MG63 (cell line): ENCODE measurements at places on chromosomes 4 and X. TPM values are rescaled to one million over a fixed set of nuclear protein-coding genes. Genes with fewer than 3 reads are reported as not detected.

CLDN22 gene
- not detected in 2 replicates for total RNA-seq

FOXO4 gene
- 3.8 and 4.9 TPM in 2 replicates for total RNA-seq

PPP4R3C gene
- not detected in 2 replicates for total RNA-seq

MAGEA2B gene
- total RNA-seq = not detected in 2 replicates

ARHGAP4 gene
- total RNA-seq = 0.07 and 2.4 TPM in 2 replicates

RRH gene
- total RNA-seq = not detected in 2 replicates

COX7B2 gene
- not detected in 2 replicates for total RNA-seq

NPFFR2 gene
- not detected in 2 replicates for total RNA-seq

SHISA3 gene
- total RNA-seq = 0.47 and 1.6 TPM in 2 replicates

LRIT3 gene
- total RNA-seq = not detected in 2 replicates

XIAP gene
- 25.6 and 55.3 TPM in 2 replicates for total RNA-seq

EDA2R gene
- 0.59 and 2.8 TPM in 2 replicates for total RNA-seq

SPATA18 gene
- total RNA-seq = 0.02 TPM in 1 of 2 replicates, not detected in the other

LPAR4 gene
- total RNA-seq = not detected in 2 replicates

TEX11 gene
- not detected in 2 replicates for total RNA-seq

PI4K2B gene
- total RNA-seq = 22.2 and 43.3 TPM in 2 replicates

CCDC160 gene
- total RNA-seq = not detected in 2 replicates

ATOH1 gene
- not detected in 2 replicates for total RNA-seq

CT47B1 gene
- total RNA-seq = not detected in 2 replicates

DRD5 gene
- total RNA-seq = not detected in 2 replicates

GAGE12H gene
- not detected in 2 replicates for total RNA-seq

CCKAR gene
- 16.8 and 28.2 TPM in 2 replicates for total RNA-seq

KCNE5 gene
- 0.53 TPM in 1 of 2 replicates, not detected in the other for total RNA-seq

AWAT2 gene
- not detected in 2 replicates for total RNA-seq

GAGE12E gene
- total RNA-seq = not detected in 2 replicates
